Jurkat, Clone E6-1 (cell line): ENCODE measurements at places on chromosomes 5 and 9.

DNA sequence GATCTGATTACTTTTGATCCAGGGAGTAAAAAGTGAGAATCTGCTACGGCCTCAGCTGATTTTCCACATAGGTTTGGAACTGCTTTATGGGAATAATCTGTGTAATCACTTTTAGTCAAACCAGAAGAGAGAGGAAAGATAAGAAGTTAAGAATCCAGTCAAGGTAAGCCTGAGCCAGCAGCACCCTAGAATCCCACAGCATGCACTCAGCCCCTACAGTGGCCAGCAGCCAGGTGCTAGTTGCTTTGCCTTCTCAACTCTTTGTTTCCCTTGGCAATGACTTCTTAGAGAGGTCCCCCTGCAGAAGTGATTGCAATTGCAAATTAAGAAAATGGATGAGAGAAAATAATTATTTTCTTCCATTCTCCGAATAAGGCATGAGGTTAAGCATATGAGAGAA is 59.7 kb upstream of the TMED7 start:
- DNase-seq = no peak

DNA sequence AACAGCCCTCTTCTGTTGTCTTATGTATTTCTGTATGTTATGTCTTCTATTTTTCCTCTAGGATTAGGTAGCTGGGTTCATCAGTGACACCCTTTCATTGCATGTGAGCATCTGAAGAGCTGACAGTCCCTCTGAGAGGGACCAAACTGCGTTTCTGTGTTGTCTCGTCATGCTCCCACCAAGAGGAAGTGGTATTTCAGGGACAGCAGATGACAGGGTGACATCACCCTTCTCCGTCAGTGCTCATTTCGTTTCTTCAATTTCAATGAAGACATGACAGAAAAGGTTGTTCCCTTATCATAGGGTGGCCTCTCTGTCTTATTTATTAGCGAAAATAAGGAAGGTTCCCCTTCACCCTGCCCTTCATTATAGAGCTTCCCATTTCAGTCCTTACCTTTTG is 225.9 kb upstream of the NR4A3 start:
- peak; percentile 8 for DNase-seq

DNA sequence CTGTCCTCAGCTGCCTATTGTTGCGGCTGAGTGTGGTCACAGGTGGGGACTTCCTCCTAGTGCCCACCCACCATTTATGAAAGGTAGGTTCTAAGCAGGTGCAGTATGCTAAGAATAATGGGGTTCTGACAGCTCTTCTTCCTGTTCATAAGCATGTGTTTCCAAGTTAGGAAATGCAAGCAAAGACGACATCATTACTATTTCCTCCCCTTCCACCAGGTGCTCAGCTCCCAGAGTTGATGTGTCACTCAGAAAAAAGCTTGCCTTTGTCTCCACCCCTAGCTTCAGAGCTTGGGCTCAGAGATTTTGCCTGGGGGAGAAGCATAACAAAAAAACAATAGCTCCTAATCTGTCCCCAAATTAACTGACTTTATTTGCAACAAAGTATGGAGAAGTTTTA is 1076.7 kb downstream of the NR2F1-AS1 start:
- no peak for DNase-seq

GRCh38 chr5:139468421-139468931 is 2.3 kb upstream of the SMIM33 start:
- DNase-seq = no peak

- no peak for DNase-seq
Measured at GRCh38 chr9:127949827-127950512, 12.3 kb upstream of the DPM2 start.

DNA sequence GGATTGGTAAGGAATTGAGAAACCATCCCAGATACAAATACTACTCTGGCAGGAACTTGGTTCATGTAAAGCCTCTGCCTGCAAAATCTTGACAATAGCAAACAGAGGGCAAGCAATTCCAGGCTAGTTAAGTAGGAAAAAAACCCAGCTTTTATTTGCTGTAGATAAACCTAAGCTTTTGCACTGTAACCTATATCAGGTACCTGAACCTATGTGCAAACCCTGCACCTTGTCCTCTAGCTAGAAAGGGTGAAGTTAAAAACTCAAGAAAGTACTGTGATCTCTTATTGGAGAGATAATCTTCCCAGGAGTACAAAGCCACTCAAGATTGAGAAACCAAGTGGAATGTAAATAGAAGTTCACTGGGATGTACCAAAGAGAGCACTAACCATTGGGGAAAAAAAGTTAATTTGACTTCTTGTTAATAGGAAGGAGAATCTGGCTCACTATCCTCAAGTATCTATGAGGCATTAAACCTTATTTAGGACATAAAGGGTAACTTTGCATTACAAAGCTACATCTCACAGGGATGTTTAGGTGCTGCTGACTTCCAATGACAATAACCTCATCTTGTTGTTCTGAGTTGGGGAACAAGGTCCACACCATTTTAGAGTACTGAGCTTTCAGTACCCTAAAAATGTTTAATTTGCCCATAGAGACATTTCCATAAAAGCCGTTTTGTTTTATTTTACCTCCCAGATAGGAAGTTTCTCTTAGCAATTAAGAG is 73.8 kb upstream of the PCA3 start:
- no peak for DNase-seq

- DNase-seq = peak; percentile 40
Measured at GRCh38 chr9:35658137-35658967, at the start of gene CCDC107. TSS of gene CCDC107 (plus strand) at chr9:35658292. CDS start at chr9:35658380, 88 bp downstream.

DNA sequence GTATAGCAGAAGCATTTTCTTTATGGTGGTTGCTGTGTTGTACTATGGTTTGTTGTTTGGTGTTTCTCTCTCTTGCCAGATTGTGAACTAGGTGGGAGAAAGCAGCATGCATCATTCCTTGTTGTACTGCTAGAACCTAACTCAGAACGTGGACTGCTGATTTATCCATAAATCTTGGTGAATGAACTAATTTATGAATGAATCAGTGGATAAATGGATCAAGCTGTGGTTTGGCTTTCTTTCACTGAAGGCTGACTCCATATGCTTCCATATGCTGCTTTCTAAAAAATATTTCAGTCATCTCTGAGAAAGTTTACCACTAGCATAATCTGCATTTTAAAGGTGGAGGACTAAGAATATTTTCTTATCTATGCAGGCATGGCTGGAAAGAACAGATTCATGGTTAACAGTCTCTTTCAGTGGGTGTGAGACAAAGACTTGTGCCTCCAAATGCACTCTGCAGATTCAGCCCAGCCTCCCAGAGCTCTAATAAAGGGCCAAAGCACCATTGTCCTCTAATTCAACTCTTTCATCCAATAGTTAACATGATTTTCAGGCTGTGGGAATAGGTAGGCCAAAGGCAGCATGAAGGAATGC is 237.7 kb downstream of the SH3GL2 start:
- DNase-seq = no peak

DNA sequence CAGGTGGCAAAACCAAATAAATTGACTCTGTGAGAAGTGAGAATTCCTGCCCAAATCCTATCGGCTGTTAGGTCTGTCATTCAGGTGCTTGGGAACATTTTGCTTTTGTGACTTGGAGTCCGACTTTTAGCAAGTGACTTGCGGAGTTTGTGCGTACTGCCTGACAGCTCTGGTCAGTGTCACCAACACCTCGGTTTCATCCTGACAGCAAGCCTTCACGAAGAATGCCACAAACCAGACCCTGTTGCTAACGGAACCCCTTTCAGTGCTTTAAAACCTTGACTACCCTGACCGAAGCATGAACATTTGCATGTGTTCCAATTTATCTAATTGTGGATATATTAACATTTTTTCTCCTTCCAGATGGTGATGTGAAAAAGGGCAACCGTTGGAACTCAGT is 26.5 kb downstream of the LIX1 start:
- DNase-seq = no peak

- DNase-seq = no peak
Measured at GRCh38 chr9:78044189-78044588, 12.6 kb upstream of the GNAQ start.

DNA sequence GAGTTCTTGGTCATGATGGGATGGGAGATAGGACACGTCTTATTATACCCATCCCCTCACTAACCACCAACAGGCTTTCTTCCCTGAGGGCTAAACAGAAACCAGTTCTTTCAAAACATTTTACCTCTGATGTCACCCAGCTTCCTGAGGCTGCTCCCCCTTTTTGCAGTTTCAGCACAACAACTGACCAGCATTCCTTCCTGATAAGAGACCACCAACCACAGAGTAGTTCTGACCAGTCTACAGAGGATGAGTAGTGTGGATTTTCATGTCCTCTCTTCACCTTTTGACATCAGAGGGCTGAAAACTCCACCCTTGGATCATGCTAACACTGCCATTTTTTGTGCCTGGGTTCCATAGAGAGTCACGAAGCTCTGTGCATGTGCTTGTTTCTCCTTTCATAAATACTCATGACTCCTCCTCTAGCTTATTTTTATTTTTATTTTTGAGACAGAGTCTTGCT is 82.6 kb downstream of the OSTF1 start:
- no peak for DNase-seq

GRCh38 chr5:142063878-142064331 is 44.7 kb upstream of the NDFIP1 start:
- DNase-seq = peak; percentile 29

DNA sequence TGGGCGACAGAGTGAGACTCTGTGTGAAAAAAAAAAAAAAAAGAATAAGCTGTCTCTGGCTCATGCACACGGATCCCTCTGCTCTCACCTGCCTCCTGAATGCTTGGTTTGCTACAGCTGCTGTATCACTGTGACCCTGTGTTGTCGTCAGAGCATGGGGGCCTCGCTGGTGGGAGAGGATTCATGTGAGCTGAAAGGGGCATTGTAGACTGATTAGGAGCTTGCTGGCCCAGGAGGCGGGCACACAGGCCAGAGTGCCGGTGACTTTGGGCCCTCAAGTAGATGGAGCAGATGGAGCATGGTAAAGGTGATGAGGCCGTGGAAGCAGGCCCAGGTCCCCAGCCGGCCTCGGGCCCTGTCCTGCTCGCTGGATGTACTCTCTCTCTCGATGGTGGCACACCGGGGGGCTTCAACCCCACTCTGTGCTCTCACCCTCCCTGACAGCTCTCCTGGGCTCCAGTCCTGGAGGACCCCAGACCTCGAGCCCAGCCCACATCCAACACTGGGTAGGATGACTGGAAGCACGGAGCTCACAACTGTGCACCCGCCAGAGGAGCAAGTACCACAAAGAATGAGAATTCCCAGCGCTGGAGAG is 7.1 kb downstream of the FLT4 start:
- DNase-seq = no peak

DNA sequence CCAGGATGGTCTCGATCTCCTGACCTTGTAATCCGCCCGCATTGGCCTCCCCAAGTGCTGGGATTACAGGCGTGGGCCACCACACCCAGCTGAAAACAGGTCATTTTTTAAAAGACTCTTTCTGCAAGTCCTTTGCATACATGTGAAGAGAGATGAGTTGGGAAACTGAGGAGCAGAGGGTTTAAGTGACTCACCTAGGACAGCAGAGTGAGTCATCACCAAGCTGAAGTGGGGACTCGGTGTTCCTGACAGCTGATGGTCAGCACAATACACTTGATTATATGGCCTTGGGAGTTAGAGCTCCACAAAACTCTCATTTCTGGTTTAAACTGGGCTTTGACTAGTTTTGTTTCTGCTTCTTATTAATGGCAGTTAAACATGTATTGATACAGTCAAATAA is 38.1 kb upstream of the SSBP2 start:
- no peak for DNase-seq

DNA sequence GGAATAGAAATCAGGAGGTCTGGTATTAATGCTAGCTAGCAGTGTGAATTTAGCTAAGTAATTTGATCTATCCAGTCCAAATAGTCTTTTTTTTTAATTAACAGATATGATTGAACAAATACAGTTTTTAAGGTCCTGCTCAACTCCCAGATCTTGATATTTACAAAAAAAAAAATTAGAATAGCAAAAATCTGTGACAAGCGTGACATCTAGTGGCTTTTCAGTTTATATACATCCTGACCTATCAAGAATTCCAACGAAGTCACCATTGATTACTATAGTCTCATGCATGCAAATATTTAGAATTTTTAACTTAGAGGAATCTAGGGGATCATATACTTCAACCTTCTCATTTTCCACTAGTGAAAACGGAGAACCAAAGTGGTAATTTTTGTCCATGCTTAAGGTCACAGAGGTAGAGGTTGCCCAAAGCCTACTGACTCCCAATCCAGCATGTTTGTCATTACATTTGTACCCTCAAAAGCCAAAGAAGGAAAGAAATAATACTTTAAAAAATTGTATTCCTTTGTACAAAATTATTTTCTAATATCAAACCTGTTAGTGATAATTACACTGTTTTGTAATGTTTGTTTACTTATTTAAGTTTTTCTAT is 17.6 kb upstream of the TARS1 start:
- peak; percentile 27 for DNase-seq

- no peak for DNase-seq
Measured at GRCh38 chr9:89562186-89562814, 42.5 kb upstream of the GADD45G start.

- no peak for DNase-seq
Measured at GRCh38 chr5:159207222-159207685, 2.1 kb downstream of the RNF145 start.

DNA sequence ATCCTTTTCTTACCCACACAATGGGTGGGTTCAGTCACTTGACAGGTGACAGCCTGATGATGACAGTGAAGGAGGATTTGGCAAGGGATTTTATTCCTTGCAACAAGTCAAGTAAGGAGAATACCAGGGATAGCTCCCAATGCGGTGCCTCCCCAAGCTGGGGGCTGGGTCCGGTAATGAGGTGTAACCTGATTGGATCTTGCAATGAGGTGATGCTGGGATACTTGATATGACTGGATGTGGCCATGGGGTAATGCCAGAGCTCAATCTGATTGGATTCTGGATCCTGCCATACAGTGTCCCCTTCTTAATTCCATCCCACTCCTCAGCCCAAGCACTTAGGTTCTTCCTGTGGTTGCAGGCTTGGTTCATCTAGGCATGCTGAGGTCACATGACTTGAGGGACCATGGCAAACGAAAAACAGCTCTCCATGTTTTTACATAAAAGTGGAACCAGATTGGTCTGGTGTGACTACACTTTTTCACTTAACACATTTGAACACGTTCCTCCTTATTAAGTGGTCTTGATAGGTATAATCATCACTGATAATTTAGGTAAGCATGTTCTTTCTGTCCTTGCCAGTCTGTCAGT is 181.1 kb downstream of the PDZD2 start:
- no peak for DNase-seq
